Stimulated activated CD4-positive, alpha-beta T cell treated with anti-CD3 and anti-CD28 coated beads, Interleukin-12 subunit alpha, Interleukin-12 subunit beta, amount 100 ng/mL, for 24 hours (primary cell): ENCODE measurements at places on chromosomes 3 and 15.

GRCh38 chr3:183824761-183825455 is 469 bp downstream of the MAP6D1 start:
- no peak for DNase-seq

- DNase-seq: no peak
These were observed 145.1 kb downstream of the TP63 start for GRCh38 chr3:189776149-189776824.

- no peak for DNase-seq
These were observed 9.7 kb upstream of the MEIS2 start for GRCh38 chr15:37109872-37110572.

GRCh38 chr3:23115171-23115877 is 87.8 kb upstream of the UBE2E2 start:
- no peak for DNase-seq

- DNase-seq: no peak
These were observed 1.0 kb downstream of the IGSF11 start for GRCh38 chr3:119033393-119034255.

DNA sequence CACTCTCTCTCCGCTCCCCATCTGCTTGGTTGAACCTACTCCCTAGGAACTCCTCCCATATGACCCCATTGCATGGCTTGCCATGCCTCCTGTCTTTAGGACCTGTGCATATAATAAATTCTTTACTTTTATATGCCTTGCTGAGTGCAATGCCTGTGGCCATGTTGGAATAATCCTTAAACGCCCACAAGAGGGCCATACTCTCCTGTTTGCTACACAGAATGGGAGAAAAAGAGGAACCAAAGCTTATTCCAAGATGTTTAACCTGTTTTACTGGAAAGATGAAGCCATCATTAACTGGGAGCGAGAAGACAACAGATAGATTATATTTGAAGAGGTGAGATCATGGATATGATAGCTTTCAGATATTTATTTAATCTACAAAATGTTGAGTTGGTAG is 1097.8 kb downstream of the NAALADL2 start:
- no peak for DNase-seq

DNA sequence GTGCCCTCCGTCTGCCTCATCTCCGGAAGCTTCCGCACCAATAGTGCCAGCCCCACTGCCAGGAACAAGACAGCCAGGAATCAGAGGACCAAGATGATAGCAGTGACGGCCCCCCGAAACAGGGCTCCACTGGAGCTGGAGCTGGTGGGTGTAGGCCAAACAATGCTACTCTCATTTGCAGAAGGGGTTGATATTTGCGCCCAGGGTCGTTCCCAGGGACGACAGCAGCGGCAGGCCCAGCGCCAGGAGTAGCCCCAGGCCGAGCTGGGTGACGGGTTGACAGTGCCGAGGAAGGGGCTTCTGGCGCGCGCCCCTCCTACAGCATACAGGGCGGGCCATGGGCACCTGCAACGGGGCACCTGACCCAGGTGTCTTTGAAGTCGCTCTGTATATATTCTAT is 301.4 kb downstream of the CNTN6 start:
- no peak for DNase-seq

DNA sequence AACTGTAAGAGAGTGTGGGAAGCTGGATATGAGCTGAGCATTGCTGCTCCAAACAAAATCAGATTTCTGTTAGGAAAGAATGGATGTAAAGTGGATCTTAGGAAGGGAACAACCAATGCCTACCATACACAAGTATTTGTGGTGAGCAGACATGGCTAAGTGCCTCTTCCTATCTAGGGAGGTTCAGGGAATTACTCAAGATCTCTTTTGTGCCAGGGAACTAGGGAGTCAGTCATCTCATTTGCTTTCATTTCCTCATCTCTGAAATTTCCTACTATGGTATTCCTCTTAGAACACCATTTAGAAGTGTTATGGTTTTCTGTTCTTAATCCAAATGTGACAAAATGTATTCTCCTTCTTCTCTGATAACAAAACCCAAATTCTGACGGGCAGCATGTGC is 396.5 kb downstream of the FHIT start:
- no peak for DNase-seq

DNA sequence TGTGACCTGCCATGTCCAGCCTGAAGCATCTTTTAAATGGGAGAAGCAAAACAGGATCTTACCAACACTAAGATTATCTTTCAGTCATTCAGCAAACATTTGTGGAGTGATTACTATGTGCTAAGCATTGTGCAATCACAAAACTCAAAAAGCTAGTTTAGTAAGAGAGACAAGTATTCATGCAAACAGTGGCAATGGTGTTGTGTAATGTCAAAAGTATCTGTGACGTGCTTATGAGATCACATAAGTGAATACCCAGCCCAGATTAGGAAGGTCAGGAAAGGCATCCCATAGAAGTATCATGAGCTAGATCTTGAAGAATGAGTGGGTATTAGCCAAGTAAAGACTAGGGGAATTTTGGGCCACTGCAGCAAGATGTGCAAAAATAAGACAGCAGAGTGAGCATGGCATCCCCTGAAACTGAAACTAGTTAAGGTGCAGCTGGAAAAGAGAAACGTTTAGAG is 32.1 kb downstream of the SEC62 start:
- DNase-seq: no peak

DNA sequence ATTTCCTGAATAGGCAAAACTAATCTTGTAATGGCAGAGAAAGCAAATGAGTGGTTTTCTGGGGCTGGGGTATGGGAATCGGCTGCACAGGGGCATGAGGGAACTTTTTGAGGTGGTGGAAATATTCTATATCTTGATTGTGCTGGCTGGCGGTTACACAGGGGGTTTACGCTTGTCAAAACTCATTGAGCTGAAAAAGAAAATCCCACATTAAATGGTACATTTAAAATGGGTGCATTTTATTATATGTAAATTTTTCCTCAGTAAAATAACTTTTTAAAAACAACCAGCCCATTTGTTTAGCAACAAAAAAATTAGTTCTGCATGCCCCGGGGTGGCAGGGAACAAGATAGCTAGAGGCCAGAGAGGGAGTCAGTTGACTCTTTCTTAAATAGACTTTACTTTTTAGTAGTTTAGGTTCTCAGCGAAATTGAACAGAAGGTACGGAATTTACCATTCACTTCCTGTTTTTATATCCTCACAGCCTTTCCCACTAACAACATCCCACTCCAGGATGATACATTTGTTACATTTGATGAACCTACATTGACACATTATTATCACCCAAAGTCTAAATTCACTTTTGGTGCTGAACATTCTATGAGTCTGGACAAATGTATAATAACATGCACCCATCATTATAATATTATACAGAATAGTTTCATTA is 41.2 kb upstream of the BCL2A1 start:
- no peak for DNase-seq

DNA sequence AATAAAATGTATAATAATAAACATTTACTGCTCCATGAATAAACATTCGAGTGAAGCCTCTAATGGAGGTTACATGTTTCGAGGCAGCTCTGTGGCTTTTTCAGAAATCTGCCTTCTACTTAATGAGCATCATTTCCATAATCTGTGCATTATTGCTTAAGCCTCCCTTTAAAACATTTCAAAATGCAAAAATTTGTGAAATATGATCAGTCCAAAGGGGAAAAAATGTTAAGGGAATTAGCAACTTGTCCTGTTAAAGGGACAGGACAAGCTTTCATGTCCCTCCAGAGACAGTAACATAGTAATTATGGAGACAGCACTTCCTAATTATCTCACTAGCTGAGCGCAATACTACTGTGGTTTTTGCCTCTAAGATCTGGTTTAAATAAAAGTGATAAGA is 886.6 kb upstream of the CFAP20DC start:
- no peak for DNase-seq

GRCh38 chr3:133037436-133037835 is 755 bp upstream of the TMEM108 start:
- DNase-seq: no peak

DNA sequence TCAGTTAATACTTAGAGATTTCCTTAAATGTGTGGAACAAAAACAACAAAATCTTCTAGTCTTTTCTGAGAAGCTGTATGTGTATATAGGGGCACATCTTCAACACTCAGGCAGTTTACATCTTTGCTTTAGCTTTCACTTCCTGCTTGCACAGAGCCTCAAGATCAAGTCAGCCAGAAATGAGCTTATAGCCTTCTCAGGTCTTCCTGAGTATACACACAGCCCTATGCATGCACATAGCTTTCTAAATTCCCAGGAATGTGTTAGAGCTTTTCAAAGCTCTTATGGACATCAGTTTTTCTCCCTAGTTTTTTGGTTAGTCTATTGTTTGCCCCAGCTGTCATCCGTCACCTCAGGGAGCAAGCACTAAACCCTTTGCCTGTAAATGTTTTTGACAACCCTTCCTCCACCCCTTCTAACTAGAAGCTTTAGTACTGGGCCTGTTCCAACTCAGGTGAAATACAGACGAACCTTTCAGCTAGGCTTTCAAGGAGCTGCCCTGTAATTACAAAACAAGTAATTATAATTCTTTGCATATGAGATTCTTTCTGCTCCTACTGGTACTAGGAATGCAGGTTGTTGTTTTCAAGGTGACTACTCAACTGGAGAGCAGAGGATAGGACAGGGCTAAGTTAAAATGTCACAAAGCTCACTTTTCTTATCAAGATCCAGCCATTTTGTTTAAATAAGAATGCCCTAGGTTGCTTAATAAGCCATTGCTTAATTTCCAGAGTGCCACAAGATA is 22.6 kb upstream of the MTMR10 start:
- no peak for DNase-seq

DNA sequence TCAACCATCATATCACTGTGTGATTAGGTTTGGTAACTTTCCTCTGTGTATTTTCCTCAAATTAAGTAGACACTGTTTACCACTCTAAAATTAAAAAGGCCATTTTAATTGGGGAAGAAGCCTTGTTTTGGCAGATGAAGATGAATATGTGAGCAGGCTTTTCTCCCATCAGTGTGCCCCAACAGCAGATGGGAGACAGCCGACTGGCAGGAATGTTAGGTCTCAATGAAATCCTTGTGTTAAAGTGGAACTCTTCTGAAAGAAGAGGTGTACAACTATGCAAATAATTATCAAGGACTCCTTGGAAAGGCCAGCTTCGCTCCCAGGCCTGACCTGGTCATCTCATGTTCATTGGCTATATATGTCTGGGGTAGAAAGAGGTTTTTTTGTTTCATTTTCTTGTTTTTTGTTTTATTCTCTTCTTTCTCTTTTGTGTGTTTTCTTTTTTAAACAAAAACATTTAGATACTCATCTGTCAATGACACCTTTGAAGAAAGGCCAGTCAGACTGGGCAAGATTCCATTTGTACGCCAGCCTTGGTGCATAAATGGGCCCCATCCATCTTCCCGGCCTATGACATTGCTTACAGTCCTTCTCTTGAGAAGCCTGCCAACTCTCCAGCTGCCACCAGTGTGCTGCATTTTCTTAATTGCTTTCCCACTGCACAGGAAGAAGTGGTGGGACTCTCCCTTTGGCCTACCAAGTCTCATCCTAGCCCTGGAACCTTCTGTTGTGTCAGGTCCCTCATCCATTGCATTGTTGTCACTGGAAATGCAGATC is 25.8 kb downstream of the LRTM1 start:
- no peak for DNase-seq

- DNase-seq: no peak
These were observed 53.1 kb downstream of the SPSB4 start for GRCh38 chr3:141104151-141104821.

GRCh38 chr3:120098710-120099109 is 4.5 kb upstream of the GSK3B start:
- no peak for DNase-seq

GRCh38 chr3:88318067-88318466 is 168.3 kb downstream of the C3orf38 start:
- no peak for DNase-seq

- DNase-seq: no peak
These were observed 110.8 kb downstream of the MFSD1 start for GRCh38 chr3:158912621-158913020.

DNA sequence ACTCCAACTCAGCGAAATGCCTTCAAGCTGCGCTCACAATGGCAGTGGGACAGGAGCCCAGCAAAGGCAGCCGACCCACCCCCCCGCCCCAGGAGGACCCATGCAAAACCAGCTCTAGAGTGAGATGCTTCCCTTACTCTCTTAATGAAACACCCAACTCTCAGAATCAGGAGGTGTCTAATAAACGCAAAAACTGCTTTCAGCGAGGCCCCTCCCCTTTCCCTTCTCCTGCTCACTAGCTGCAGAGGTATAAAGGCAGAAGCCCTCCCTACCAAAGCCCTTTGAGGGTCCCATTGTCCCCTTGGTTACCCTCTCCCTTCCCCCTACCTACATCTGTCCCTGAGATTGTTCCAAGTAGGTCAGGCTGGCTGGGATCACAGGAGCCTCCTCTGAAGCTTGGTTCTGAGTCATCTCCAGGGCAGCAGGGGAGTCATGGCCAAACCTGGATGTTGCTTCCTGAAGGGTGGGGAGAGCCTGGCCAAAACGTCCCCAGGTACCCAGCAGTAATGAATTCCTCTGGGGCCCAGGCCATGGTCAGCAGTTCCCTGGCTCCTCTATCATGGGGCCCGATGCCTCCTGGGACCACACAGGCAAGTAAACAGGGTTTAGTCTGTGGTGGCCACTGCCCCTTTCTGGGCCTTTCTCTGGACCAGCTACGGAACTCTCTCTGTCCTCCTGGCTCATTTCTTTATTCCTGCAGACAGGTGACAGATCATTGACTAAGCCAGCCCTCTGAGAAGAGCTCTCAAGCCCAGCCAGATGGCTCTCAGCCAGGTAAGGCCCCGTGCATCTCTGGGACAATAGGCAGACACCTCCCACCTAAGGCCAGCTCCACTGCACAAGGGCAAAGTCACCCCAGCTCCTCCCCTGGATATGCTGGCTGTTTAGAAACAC is 8.6 kb downstream of the KLHL25 start:
- no peak for DNase-seq

DNA sequence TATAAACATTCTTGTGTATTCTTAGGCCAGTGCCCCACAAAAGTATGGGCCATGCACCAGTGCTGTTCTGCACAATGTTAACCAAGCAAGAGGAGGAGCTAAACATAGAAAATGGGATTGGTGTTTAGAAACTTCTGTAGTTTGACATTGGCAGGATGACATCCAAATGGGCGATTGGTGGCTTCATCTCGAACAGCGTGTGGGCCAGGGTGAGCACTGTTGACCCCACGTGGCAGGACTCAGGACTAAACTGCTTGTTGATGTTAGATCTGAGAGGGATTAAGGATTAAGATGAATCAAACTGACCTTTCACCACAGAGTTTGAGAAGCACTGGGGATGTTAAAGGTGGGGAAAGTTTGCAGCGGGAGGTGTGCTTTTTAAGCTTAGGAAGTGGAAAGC is 31.9 kb downstream of the ZNF710 start:
- no peak for DNase-seq

GRCh38 chr3:101513419-101513986 is 491 bp upstream of the SENP7 start:
- no peak for DNase-seq

DNA sequence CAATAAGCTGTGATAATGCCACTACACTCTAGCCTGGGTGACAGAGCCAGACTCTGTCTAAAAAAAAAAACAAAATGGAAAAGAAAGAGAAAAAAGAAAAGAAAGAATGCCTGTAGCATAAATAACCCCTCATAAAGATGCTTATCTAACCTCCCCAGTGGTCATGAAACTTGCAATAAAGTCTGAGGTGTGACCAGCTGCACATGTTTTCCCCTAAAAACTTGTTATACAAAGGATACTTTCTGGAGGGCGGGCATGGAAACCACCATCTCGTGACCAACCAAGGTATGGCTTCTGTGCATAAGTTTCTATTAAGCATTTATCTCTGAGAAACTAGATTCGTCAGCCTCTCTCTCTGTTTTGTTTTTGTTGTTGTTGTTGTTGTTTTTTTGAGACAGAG is 21.8 kb downstream of the CCDC32 start:
- DNase-seq: no peak

- DNase-seq: peak; percentile 15
These were observed 660 bp downstream of the NECTIN3 start for GRCh38 chr3:111072031-111072921.

GRCh38 chr15:77871852-77872371 is 205.6 kb downstream of the TBC1D2B start:
- no peak for DNase-seq
